NCI-H1092 treated with DMSO at 0.1 percent for 48 hours (cell line): ENCODE measurements at places on chromosomes 6 and 20.

GRCh38 chr6:129890701-129891100 lies 29.6 kb upstream of the TMEM244 start:
- no peak for DNase-seq

DNA sequence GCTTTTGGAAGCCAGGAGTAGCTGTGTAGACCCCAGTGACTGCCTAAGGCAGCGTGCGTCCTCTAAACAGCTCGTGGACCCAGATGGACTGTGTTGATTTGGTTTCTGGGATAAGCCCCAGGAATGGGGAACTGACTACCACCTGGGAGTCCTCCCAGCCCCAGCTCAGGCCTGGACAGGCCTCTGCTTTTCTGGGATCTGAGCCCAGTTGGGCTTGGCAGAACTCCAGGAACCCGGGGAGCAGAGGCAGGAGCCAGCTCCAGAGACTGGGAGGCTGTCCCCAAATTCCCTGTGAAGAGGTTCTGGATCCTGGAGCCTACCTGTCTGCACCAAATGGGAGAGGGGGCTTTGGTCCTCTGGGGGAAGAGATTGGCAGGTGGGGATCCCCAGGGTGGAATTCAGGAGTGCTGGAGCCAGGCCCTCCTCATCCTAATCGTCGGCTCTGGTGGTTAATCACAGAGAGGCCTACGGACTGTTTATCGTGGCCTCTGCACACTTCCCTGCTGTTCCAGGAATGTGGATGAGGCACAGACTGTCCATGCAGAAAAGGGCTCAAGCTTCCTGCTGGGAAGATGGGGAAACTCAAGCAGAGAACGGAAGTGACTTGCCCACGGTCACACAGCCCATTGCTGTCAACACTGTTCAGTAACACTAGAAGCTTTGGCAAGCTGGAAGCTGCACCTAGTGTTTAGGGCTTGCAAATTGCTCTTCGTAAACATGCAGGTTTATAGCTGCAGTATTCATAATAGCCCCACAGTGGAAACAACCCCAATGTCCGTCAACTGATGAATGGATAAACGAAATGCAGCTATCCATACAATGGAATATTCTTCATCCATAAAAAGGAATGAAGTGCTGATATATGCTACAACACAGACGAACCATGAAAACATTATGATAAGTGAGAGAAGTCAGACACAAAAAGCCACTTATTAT lies 100.6 kb downstream of the KCNB1 start:
- peak; percentile 85 for DNase-seq

GRCh38 chr20:12896180-12896579 lies 112.6 kb upstream of the SPTLC3 start:
- DNase-seq: no peak

DNA sequence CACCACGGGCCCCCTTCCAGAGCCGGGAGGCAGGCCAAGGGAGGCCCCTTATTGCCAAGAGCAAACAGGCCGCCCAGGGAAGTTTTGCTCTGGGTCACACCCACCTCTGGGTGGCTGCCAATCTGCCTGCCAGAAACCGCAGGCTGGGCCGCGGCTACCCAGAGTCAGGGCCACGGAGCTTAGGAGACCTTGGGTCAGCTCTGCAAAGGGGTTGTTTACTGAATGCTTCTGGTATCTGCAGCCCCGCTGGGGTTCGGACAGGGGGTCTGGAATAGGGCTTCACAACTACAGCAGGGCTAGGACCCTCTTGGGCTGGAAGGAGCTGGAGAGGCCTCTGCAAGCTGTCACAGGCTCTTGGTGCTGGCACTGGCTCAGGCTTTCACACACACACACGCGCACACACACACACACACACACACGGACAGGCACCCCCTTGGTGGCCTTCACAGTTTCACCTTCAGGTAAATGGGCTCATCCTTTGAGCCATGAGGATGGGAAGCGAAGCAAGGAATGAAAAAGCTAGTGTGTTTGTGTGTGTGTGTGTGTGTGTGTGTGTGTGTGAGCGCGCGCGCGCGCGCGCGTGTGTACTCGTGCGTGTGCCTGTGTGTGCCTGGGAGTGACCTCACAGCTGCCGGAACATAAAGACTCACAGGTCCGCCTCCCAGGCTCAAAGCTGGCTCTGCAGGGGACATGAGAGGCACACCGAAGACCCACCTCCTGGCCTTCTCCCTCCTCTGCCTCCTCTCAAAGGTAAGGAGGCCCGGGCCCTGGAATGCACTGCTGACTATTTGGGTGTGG lies at the start of gene CCN5:
Gene CCN5 (plus strand): TSS at position 669 of the 798 bp plus-strand sequence. CDS start 22 bp downstream, at position 691.
- DNase-seq: peak; percentile 42

GRCh38 chr6:99349171-99350141 lies at the start of gene FAXC:
Gene FAXC (minus strand): TSS chr6:99349674. CDS start chr6:99349372, 302 bp downstream.
- peak; percentile 62 for DNase-seq

GRCh38 chr6:56222499-56222898 lies 24.9 kb downstream of the COL21A1 start:
- no peak for DNase-seq

- peak; percentile 88 for DNase-seq
These were observed 40.3 kb upstream of the BLCAP start for GRCh38 chr20:37567671-37568588.

- DNase-seq: no peak
These were observed 55.0 kb upstream of the DACT2 start for GRCh38 chr6:168374541-168375071.

- no peak for DNase-seq
These were observed 367 bp downstream of the NRSN2 start for GRCh38 chr20:347317-347639.

DNA sequence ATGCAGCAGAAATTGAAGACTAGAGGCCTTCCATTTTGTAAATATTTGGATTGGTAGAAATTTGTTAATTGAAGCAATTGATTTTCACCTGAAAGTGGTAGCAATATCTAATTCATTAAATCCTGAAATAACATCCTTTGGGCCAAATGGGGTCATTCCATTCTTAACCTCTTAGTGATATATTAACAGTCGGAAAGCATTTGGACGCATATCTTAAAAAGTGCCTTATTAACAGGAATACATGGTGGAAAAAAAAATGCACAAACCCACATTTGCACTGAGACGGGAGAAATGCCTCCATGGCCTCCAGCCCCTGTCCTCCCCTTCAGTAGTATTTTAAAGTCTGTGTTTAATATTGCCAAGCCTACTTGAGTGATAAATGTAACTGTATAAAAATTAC lies 205.5 kb downstream of the TFAP2B start:
- DNase-seq: no peak

- no peak for DNase-seq
These were observed 26.6 kb upstream of the SUMO4 start for GRCh38 chr6:149373511-149373910.

DNA sequence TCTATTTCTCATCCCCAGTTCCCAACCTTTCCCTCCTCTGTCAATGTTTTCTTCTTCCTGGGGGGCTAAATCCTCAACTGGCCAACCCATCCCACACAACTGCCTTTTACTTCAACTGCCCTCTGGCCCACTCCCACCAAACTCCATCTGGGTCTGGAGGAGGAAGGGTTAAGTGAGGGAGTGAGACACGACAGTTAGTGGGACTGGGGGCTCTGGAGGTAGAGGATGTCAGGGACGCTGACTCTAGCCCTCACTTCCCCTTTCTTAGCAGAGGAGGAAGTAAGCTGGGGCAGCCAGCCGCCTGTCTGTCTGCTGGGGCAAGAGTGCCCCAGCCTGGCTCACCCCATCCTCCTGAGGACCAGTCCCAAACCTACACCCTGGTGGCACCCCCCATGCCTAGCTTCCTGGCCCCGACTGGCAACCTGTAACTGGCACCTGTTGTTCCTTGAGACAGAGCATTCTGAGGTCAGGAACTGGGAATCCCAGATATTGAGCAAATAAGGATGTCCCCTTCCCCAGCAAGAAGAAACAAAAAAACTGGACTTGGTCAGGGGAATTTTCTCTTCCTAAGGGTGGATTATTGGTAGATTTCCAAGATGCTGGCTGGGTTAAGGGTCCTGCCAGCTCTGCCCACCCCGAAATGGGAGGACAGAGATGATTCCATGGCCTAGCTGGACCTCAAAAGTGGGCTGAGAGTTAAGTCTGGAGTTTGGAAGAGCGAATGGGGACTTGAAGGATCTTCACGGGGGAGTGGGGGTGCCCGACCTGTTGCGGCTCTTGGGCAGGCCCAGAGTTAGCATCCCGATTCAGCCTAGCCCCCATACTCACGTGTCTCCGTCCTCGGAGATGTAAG lies 971 bp downstream of the NFKBIE start:
- no peak for DNase-seq

- peak; percentile 15 for DNase-seq
These were observed 38.6 kb downstream of the KIAA0408 start for GRCh38 chr6:127420556-127420955.

- no peak for DNase-seq
These were observed 34.1 kb downstream of the TGM2 start for GRCh38 chr20:38130687-38131587.

- no peak for DNase-seq
These were observed 220.8 kb upstream of the FOXA2 start for GRCh38 chr20:22805219-22805618.

GRCh38 chr6:42212442-42212841 lies 5.2 kb downstream of the MRPS10 start:
- DNase-seq: no peak

DNA sequence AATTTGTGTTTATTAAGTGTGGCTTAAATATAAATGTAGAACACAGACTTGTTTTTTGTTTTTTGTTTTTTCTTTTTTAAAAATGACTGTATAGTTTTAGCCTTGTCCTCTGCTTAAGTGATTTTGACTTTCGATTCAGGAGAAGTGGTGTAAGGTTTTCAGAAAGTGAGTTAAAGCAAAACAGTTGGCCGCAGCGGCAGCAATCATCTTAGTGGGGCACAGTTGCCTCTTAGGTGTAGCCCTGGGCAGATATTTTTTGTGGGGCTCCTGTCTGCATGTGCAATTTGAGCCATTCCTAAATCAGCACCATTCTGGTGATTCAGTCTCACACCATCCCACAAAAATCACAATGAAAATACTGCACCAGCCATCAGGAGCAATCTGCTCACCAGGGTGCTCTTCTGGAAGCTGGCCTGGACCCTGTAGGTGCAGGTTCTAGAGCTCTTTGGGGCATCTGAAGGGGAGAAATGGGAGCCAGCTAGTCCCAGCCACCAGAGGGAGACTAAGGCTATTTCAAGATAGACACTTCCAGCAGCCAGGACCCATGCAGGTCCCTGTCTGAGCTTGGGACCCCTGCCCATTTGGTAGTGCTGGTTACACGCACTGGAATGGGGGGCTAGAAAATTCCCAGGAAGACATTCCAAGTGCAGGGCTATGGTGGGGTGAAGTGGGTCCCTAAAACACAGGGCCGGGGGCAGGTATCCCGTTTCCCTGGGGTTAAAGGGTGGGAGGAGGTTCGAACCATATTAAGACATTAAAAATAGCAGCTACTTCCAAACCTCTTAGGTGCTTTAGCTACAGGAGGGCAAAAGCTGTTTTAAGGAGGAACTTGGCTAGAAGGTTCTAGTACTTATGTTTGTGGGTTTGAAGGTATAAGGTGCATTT lies 156.6 kb downstream of the NFATC2 start:
- DNase-seq: peak; percentile 9

DNA sequence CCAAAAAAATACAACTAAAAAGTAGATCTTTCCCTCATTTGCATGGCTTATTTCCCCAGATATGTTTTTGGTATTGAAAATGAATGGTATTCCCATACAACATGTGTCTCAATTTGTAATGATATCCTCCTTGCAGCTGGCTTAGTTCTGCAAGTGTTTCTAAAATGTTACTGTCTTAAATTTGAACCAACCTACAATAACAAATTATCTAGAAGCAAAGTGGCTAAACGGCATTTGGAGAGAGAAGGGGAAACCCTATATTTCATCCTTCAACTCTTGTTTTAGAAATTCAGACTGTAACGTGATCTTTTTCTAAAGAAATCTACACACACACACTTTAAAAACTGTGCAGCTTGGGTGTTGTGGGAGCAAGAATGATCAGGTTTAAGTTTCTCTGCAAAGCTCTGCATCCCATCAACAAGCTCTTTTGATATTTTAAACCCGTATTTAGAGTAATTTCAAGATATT lies 153.0 kb downstream of the SOBP start:
- no peak for DNase-seq

DNA sequence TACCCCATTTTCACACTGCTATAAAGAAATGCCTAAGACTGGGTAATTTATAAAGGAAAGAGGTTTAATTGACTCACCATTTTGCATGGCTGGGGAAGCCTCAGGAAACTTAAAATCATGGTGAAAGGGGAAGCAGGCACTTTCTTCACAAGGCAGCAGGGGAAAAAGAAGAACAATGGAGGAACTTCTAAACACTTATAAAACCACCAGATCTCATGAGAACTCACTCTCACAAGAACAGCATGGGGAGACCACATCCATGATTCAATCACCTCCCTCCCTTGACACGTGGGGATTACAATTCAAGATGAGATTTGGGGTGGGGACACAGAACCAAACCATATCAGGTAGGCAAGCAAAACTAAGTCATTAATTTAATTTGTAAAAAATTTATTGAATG lies 343.2 kb downstream of the FRK start:
- DNase-seq: no peak

GRCh38 chr6:21051777-21052176 lies 517.5 kb downstream of the CDKAL1 start:
- no peak for DNase-seq

DNA sequence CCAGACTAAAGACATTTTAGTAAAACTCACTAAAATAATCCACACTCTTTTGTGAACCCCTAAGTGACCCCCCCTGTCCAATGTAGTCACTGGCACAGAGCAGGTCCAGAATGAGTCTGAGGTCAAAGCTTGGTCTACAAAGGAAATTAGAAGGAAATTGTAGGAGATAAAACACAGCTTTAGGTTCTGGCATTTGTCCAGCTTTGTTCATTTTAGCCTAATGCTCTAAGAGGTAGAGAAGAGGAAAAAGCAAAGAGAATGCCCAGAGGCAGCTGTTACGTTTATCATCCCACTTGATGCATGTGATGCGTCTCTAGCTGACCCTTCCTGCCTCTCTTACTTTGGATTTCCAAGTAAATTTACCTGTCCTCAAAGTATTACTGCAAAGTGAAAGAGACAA lies 62.5 kb downstream of the CNKSR3 start:
- peak; percentile 45 for DNase-seq

DNA sequence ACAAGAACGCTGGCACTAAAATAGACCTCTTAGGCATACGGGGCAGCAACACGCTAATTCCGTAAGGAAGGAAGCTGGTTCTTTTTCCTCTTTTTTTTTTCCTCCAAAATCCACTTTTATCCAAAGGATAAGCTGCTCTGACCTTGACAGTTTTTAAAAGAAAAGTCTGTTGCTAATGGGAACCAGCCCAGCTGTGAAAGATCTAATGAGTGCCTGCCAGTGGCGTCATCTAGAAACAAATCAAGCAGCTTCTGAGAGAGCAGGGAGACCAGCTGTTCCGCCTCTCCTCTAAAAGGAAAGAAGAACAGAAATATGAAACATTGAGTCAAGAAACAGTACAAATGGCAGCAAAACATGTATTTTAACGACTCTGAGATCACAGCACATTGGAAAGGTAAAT lies 78.6 kb downstream of the FAXC start:
- no peak for DNase-seq

- DNase-seq: no peak
These were observed 263.0 kb upstream of the PLCB4 start for GRCh38 chr20:8805737-8806442.

GRCh38 chr20:38769376-38770295 lies 21.4 kb downstream of the ACTR5 start:
- no peak for DNase-seq

GRCh38 chr6:34235307-34236130 lies 1.2 kb upstream of the HMGA1 start:
- no peak for DNase-seq

- no peak for DNase-seq
These were observed 17.4 kb downstream of the ITPR3 start for GRCh38 chr6:33638556-33638955.

GRCh38 chr20:57429159-57429496 lies 37.9 kb downstream of the RBM38 start:
- DNase-seq: no peak
